ENCODE measurements at places on chromosomes 6 and 20.

DNA sequence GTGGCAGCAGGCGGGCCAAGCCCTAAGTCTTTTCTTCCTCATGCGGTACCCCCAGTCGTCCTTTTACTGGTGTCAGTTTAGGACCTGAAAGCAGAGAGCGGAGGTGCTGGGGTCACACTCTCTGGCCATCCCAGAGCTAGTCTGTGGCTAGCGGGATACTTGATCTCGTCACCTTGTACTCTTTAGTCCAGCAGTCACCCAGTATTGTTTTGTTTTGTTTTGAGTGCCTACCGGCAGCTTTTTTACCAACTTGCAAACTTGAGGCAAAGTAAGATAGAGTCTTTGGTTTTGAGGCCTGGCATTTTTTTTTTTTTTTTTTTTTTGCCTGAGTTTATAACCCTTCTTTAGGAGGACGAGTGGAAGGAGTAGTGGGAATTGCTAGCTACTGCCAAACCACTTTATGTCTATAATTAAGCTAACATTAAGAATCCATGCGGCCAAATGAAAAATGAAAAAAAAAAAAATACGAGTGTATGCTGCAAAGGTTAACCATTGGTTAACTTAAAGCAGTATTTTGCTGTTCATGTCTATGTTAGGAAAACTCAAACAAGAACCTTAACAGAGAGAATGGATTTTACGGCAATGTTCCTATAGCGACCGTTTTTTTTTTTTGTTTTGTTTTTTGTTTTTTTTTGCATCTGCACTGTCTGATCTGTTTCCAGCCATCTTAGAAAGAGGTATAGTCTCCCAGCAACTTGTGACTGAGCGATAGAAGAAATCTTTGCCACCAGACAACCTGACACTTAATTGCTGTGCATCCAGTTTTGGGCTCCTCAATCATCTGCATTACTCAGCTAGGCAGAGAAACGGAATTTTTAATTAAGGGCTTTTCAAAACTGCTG is 56.9 kb downstream of the FAM217A start:
- DNase-seq: no peak

DNA sequence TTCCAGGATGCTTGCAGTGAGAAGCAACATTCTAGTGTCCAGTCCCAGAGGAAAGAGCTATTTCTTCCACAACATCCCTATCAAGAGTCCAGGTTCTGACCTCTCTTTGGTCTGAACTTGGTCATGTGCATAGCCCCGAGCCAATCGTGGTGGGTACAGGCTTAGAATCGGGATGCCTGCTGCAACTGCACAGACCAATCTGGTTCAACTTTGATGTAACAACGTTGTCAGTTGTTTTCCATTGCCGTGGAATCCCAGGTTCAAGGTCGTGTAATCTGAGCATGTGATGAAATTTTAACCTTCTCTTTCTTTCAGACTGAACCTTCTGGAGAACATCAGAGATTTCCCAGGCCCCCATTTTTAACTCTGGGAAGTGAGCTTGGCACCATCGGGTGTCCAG is 130.5 kb downstream of the ANKRD60 start:
- no peak for DNase-seq

GRCh38 chr6:135202836-135203235 is 21.7 kb downstream of the MYB start:
- DNase-seq: no peak

DNA sequence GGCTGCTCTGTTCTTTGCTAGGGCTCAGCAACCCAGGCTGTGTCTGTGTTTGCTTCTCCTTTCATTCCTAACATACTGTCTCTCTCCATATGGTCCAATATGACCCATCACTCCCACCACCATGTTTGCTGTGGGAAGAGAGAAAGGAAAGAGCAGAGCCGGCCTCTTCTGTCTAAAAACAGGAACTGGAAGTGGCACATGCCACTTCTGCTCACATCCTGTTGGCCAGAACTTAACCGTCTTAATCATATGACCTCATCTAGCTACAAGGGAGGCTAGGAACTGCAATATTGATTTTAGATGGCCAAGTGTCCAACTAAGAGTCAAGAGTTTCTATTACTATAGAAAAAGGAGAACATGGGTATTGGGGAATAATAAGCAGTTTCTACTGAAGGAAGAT is 212.5 kb upstream of the CHD6 start:
- DNase-seq: no peak

DNA sequence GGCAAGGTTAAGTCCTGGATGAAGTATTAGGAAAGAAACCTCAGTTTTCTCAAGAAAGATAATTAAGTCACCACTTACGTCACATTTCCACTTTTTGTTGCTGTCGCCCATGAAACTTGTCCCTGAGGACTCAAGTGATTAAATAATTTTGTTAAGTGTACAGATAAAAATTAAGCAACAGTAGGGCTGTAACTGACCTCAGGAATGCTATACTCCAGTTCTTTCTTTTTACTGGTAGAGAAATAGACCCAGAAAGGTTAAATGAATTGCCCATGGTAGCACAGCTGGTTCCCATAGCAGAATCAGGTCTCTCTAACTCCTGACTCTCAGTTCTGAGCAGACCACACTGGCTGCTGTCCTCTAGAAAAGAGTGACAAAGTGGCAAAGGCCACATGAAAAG is 54.5 kb downstream of the CLIC5 start:
- DNase-seq: no peak

- DNase-seq: no peak
Observed at GRCh38 chr6:134706806-134707205, 243.1 kb downstream of the ALDH8A1 start.

GRCh38 chr6:69018906-69019305 is 383.8 kb downstream of the ADGRB3 start:
- no peak for DNase-seq

DNA sequence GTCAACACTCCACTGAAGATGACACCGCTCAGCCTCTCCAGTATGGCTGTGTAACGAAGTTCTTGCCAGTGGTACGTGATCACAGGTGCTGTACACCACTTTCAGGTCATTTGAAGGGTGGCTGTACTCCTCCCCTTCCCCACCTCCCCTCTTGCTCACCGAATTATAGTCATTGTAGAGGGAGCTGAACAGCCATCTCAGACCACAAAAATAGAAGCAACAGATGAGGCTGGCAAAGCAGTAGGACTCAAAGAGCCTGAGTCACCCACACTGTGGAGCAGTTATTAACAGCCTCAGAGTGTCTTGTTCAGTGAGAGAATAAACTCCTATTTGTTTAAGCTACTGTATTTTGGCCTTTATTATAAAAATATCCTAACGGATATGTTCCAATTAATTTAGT is 192.5 kb upstream of the MCHR2 start:
- DNase-seq: no peak

DNA sequence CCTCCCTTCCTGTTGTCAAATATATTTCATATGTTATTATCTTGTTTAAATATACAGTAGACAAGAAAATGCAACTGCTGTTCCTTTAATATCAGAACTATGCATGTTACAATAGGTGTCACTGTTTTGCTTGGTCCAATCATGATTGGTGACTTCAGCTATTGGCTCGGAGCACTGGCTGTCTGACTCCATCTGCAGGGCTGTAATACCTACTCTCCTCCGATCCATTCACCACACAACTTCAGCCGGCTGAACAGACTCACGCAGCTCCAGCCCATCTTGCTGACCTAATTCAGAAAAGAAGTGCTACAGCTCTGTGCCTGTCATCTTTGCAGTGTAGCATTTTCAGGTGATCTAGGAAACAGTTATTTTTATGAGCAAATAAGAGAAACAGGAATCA is at the start of gene BTBD3:
TSS of gene BTBD3 (plus strand) at position 231 of the 400 bp plus-strand sequence. CDS start 383 bp downstream, outside the sequence.
- DNase-seq: no peak

- no peak for DNase-seq
Observed at GRCh38 chr6:15026832-15027231, 219.0 kb upstream of the JARID2 start.

- no peak for DNase-seq
Observed at GRCh38 chr6:39931607-39932006, 2.7 kb downstream of the MOCS1 start.

DNA sequence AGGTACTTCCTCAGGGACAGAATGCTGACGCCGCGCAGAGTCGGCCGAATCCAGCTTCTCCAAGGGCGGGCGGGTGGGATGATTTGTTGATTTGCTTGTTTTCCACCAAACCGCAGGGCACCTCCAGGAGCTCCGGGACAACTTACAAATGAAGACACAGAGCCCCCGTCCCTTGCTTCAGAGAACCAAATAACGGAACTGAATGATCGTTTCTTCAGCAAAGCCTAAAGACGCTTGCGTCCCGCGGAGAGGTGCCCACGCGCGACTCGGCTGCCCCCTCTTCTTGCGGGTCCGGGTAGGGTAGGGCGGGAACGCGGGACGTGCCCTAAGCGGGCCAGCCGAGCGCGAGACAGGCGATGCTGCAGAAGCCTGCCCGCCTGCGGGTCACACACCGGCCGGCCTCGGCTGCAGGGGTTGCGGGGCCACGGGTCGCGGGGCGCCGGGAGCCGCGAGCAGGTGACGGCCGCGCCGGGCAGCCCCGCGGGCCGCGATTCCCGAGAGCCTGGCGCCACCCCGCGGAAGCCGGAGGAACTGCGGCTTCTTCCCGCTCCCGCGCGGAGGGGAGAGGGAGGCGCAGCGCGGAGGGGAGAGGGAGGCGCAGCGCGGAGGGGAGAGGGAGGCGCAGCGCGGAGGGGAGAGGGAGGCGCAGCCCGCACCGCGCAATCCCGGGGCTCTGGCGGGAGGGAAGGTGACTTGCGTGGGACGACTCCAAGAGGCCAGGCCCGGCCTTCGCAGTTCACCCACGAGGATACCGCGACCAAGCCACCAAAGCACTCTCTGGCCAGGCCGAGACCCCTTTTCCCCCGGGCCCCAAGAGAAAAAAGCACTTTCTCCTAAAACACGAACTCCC is 7.7 kb upstream of the FOXF2 start:
- no peak for DNase-seq

- no peak for DNase-seq
Observed at GRCh38 chr6:52571099-52571755, 5.6 kb downstream of the TRAM2 start.
